ENCODE measurements at places on chromosomes 11 and 22.

DNA sequence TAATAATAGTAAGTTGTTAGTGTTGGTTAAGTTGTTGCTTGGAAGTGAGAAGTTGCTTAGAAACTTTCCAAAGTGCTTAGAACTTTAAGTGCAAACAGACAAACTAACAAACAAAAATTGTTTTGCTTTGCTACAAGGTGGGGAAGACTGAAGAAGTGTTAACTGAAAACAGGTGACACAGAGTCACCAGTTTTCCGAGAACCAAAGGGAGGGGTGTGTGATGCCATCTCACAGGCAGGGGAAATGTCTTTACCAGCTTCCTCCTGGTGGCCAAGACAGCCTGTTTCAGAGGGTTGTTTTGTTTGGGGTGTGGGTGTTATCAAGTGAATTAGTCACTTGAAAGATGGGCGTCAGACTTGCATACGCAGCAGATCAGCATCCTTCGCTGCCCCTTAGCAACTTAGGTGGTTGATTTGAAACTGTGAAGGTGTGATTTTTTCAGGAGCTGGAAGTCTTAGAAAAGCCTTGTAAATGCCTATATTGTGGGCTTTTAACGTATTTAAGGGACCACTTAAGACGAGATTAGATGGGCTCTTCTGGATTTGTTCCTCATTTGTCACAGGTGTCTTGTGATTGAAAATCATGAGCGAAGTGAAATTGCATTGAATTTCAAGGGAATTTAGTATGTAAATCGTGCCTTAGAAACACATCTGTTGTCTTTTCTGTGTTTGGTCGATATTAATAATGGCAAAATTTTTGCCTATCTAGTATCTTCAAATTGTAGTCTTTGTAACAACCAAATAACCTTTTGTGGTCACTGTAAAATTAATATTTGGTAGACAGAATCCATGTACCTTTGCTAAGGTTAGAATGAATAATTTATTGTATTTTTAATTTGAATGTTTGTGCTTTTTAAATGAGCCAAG lies 2.7 kb downstream of the NEAT1 start:
- peak; percentile 71 for DNase-seq

- no peak for DNase-seq
These were observed 195 bp upstream of the CREB3L1 start for GRCh38 chr11:46277313-46277621.

- DNase-seq = no peak
These were observed 136.4 kb downstream of the TRIM44 start for GRCh38 chr11:35798983-35799382.

GRCh38 chr11:24513479-24514218 lies 16.8 kb downstream of the LUZP2 start:
- DNase-seq = no peak
